Activated CD4-positive, alpha-beta T cell treated with anti-CD3 and anti-CD28 coated beads, Interleukin-2, amount 10 ng/mL, durations not matched to agents 24 days and 14 days (primary cell): ENCODE measurements at places on chromosomes 6 and 20.

GRCh38 chr6:7696061-7696460 lies 29.8 kb upstream of the BMP6 start:
- no peak for DNase-seq

- DNase-seq: peak; percentile 80
Measured at GRCh38 chr6:41548098-41548840, 2.1 kb downstream of the FOXP4 start.

DNA sequence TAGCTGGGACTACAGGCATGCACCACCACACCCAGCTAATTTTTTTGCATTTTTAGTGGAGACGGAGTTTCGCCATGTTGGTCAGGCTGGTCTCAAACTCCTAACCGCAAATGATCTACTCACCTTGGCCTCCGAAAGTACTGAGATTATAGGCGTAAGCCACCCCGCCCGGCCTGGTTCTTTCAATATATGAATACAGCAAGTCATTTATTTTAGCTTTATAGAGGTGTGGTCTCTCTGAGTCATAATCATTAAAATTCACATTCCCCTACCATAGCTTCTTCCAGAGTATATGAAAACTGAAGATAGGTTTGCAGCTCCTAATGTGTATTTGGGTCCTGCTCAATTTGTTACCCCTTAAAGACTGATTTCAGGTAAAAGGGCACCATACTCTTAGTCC lies 88.5 kb upstream of the FAM8A1 start:
- no peak for DNase-seq

DNA sequence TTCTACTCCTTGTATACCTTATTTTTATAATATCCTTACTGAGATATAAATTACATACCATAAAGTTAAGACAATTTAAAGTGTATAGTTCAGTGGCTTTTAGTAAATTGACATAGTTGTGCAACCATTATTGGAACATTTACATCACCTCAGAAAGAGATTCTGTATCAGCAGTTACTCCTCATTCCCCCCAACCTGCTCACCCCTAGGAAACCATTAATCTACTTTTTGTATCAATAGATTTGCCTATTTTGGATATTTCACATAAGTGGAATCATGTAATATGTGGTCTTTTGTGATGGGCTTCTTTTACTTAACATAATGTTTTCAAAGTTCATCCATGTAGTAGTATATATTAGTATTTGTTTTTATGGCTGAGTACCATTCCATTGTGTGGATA lies 51.3 kb downstream of the CDC5L start:
- no peak for DNase-seq

DNA sequence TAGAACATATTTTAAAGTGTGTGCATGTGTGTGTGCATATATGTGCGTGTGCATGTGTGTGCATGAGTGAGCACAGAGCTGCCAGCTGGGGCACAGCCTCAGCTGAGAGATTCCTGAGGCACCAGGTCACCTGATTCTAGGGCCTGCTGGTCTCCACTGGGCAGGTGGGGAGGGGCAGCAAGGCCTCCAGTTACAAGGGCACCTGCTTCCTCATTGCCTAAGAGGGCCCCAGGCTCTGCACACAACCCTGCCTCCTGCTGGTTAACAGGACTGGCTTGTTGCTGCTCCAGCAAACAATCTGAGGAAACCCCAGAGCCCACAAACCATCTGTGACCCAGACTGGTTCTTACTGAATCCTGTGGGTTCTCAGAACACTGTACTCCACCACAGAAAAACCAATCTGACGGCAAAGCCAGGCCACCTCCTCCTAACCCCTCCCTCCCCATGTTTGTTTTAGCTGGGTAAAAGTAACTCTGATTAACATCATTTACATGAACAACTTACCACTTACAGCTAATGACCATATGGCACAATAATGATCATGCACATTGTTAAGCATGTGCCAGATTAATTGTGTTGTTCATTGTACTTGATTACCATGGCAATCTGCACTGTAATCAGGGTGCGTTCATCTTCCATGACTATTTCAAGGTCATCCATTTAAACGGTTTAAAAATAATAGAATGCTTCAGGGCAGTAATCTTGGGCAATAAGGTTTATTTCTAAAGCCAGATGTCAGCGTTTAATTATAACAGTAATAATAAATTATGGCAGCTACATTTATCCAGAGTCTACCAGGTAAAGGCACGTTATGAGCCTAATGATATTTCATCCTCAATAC lies 23.1 kb upstream of the UBE2J1 start:
- DNase-seq: peak; percentile 95

DNA sequence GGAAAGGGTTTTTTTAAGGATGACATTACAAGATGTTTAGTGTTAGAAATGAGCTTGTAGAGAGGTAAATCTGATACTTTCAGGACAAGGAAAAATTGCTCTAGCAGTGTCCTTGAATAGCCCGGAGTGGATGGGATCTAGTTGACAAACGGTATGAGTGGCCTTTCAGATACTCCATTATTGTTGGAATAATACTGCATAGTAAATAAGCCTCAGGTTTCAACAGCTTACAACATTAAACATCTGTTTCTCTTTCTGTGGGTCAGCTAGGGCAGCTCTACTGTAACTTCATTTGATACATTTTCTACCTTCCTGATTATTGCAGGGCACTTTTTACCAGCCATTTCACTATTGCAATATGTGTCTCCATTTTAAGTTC lies 118.0 kb downstream of the B3GAT2 start:
- DNase-seq: no peak

DNA sequence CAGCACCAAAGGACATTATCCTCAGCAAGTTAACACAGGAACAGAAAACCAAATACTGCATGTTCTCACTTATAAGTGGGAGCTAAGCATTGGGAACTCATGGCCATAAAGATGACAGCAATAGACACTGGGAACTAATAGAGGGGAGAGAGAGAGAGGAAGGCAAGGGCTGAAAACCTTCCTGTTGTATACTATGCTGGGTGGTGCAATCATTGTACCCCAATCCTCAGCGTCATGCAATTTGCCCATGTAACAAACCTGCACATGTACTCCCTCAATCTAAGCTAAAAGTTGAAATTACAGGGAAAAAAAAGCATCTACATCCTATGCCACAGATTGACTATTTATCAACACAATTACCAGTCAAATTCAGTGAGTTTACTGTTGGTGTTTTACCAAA lies 20.0 kb upstream of the VNN1 start:
- no peak for DNase-seq

DNA sequence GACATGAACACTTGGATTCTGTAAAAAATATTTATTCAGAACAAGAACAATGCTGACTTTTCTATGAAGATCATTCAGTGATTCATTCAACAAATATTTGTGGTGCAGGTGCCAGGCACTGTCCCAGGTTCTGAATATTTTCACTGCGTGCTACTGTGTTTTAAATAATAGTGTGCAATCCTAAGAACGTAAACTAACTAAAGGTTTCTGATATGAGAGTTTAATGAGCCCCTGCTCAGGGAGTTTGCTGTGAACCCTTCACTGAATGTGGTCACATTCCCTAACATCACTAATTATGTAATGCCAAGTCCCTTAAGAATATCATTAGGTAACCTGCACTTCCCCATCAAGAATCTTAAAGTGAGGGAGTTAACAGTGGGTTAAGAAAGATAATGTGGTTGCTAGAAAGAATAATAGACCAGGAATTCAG lies 1.7 kb upstream of the TMEM170B start:
- DNase-seq: no peak

GRCh38 chr20:48360342-48360975 lies 467.3 kb downstream of the PREX1 start:
- DNase-seq: no peak

DNA sequence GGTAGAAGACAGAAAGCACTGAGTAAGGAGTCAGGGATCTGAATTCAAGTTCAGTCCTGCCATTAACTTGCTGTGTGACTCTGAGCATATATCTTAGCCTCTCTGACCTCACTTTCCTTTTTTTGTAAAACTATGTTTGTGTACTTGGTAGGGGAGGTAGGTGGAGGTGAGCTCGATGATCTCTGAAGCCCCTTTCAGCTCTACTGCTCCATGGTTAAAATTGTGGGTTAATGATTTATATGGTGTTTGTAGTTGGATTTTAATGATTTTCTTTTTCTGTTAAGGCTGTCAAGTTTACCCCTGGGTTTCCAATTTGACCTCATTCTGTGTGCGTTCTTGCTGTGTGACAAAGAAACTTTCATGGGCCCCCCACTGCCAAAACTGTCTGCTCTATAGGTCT lies 124.1 kb downstream of the CD164 start:
- no peak for DNase-seq

DNA sequence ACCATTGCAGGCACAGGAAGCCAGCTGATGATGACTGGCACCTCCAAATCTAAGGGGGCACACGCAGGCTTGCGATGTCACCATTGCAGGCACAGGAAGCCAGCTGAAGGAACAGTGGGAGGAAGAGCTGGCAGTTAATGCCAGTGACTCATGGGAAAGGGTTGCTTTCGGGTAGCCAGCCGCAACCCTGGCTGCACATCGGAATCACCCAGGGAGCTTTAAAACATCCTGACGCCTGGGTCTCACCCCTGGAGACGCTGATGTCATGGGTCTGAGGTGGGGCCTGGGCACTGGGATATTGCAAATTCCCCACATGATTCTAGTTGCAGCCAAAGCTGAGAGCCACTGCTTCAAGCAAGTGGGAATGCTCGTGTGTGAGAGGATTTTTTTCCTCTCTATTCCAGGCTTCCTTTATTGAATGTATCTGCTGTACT lies 16.1 kb upstream of the CCN6 start:
- DNase-seq: no peak

GRCh38 chr6:47524136-47524845 lies 46.7 kb downstream of the CD2AP start:
- no peak for DNase-seq

DNA sequence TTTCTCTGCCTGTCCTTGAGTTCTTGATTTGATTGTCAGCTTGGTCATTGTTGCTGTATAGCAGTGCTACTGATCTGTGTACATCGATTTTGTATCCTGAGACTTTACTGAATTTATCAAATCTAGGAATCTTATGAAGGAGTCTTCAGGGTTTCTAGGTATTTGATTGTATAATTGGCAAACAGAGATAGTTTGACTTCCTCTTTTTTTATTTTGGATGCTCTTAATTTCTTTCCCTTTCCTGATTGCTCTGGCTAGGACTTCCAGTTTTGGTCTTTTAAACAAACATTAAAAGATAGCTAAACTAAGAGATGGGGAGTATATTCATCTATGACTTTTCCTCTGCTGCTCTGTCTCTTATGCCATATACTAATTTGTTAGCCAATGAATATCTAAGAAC lies 62.4 kb downstream of the NCOA7 start:
- no peak for DNase-seq

GRCh38 chr6:626236-626635 lies 30.7 kb downstream of the HUS1B start:
- peak; percentile 36 for DNase-seq

DNA sequence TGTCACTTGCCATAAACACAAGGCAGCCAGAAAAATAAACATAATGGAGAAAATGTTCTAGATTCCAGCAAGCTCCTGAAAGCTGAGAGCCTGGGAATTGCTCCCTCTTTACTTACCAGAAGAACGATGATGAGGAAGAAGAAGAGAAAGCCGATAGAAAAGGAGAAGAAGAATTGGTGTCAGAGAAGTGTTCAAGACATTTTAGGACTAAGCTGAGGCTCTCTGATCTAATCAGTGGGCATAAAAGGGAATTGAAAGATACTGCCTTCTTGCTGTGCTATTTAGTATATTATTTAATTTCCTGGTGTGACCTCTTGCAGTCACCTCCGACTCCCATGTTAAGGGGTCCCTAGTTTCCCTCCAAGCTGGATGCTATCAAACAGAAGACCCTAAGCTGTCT lies 316.6 kb upstream of the JARID2 start:
- DNase-seq: no peak

GRCh38 chr6:147279427-147279826 lies 75.2 kb downstream of the STXBP5 start:
- no peak for DNase-seq

GRCh38 chr6:11944111-11944510 lies 68.0 kb upstream of the HIVEP1 start:
- DNase-seq: no peak

- DNase-seq: no peak
Measured at GRCh38 chr6:22367346-22367745, 70.5 kb upstream of the PRL start.

GRCh38 chr6:115706324-115706723 lies 354.4 kb downstream of the FRK start:
- no peak for DNase-seq

DNA sequence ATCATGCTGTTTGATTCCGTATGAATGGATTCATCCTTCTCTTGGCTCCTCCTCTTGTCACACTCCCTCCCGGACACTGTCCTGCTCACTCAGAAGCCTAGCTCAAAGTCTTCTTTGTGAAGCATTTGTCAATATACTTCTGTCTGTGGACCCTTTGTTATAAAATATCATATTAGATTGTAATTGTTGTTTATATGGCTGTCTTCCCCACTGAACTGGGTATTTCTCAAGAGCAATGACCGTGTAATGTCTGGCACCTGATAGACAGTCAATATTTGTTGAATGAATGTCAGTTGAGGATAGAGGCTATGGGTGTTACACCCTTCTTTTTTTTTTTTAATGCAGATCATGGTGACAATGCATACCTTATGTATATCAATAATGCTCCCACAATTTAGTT lies 335.3 kb downstream of the SOX4 start:
- DNase-seq: no peak

DNA sequence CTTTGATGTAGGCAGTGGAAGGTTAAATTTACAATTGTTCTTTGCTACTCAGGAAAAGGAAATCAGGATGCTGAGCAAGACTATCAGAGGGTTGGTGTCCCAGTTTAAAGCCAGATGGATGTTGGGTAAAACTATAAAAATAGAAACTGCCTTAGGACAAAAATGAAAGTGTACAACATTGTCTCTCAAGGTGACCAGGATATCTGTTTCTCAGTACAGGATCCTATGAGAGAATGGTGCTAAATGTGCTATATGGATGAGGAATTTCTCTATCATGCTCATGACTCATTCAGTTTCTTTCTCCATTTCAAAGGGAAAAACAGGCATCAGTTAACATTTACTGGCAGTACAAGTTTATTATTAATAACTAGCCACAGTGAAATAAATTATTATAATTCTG lies 534.2 kb upstream of the GJE1 start:
- DNase-seq: no peak

GRCh38 chr6:132995009-132995408 lies 180.6 kb downstream of the RPS12 start:
- no peak for DNase-seq

DNA sequence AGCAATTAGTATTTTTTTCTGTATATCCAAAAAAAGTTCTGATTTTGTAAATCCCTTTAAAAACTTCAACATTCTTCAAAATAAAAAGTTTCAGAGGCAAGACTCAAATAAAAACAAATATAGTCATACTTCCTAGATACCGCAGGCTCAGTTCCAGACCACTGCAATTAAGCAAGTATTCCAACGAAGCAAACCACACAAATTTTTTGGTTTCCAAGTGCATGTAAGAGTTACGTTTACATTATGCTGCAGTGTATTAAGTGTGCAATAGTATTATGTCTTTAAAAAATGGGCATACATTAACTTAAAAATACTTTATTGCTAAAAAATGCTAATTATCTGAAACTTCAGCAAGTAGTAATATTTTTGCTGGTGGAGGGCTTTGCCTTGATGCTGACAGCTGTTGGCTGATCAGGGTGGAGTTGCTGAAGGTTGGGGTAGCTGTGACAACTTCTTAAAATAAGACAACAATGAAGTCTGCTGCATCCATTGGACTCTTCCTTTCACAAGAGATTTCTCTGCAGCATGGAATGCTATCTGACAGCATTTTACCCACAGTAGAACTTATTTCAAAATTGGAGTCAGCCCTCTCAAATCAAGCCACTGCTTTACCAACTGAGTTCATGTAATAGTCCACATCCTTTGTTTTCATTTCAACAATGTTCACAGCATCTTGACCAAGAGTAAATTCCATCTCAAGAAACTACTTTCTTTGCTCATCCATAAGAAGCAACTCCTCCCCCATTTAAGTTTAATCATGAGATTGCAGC lies 46.0 kb downstream of the PHIP start:
- DNase-seq: no peak
